Stimulated activated CD4-positive, alpha-beta T cell treated with anti-CD3 and anti-CD28 coated beads, TNF-alpha, amount 100 ng/mL, for 24 hours (primary cell): ENCODE measurements at places on chromosomes 13 and 19.

DNA sequence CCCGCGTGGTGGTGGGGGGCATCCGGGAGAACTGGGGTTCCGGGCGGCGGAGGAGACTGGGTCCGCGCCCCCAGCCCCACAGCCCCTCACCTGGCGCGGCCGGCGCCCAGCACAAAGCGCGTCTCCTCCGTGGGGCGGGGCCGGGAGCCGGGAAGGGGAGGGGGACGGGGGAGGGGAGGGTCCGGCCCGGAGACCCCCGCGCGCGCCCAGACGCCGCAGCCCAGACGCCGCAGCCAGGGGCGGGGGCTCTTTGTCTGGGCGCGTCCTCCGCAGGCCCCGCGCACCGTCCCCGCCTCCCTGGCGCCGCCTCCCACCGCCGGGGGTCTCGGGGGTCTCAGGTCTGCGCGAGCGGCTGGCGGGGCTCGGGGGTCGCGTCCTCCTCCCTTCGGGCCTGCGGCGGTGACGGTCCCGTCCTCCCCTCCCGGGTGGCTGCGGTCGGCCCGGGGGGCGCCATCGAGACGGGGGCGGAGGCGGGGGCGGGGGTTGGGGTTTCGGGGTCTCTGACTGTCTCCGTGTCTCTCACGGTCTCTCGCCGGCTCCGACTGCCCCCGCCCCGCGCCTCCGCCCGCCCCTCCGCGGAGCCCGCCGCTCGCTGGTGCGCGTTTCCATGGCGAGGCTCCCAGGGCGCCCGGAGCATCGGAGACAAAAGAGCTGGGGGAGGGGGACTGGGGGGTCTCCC is at the start of gene PLPPR3:
Gene PLPPR3, minus strand, starts transcription at position 131 of the 679 bp plus-strand sequence. CDS start 396 bp downstream, outside the sequence.
- DNase-seq = no peak

DNA sequence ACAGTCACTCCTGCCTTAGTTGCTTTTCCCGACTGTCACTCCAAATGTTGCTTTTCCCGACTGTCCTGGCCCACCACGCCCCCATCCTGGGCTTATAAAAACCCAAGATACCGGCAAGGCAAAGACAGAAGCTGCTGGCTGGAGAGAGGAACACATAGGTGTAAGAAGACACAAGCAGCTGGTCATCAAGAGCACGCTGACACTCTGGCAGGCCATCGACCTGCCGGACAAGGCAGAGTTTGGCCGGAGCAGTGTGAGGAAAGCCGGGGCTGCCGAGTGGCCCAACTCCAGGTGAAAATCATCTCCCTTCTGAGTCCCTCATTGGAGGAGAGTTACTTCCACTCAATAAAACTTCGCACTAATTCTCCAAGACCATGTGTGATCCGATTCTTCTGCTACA is 349.5 kb downstream of the SLITRK1 start:
- DNase-seq = no peak

- DNase-seq = peak; percentile 33
Measured at GRCh38 chr13:23377983-23378632, 55.4 kb downstream of the SACS start.

- no peak for DNase-seq
Measured at GRCh38 chr19:28836421-28836820, 376.5 kb downstream of the UQCRFS1 start.

GRCh38 chr19:39587496-39587895 is 14.8 kb upstream of the LGALS13 start:
- no peak for DNase-seq

- no peak for DNase-seq
Measured at GRCh38 chr13:97914540-97914939, 38.9 kb upstream of the IPO5 start.

DNA sequence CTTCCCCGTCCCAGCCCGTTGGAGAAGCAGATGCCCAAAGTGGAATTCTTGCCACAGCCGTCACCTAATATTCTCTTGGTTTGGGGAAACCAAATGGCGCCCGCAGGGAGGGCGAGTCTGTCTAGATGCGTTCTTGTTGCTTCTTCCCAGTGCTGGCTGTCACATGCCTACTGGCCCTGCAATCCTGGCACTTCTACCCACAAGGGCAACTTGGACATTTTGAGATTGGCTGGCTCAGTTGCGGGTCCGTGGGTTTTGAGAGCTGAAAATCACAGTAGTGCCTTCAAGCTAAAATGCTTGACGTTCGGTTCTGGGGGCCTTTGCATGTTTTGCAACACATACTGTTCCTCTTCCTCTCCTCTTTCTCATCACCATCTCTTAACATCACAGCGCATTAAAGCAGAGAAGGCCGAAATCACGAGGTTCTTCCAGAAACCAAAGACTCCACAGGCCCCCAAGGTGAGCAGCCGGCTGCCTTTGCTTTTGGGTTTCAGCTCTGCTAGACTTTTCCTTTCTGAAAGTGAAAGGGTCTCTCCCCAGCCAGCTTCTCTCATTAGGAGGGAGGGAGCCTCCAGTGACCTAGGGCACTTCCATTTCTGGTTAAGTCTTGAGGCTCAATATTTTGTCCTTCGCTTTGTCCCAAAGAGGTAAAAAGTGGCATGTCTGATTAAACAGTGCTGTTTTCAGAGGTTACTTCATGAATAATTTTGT is 21.1 kb downstream of the CHAF1A start:
- no peak for DNase-seq

- no peak for DNase-seq
Measured at GRCh38 chr13:51396352-51396751, 56.5 kb downstream of the INTS6 start.

- no peak for DNase-seq
Measured at GRCh38 chr19:47633996-47634395, 25.1 kb downstream of the BICRA start.

DNA sequence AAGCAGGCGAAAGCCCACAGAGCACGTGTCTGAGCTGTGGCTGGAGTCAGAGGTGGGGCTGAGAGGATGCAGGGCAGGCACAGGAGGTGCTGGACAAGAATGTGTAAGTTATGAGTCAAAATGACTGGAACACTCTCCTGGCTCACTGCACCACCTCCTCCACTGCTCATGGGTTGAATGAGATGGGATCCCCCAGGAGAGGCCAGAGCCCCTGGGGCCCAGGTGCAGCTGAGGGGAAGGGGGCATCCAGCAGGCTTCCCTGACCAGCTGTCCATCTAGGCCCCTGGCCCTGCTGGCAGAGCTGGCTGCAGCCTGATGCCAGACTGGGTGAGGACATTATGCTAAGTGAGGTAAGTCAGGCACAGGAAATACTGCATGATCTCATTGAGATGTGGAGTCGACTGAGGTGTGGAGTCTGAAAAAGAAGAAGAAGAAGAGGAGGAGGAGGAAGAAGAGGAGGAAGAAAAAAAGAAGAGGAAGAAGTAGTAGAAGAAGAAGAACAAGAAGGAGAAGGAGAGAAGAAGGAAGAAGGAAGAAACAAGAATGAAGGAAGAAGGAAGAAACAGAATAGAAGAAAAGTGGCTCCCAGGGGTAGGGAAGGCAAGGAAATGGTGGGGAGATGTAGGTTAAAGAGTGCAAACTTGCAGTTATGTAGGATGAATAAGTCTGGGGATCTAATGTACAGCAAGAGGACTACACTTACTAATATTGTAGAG is 747.4 kb downstream of the UQCRFS1 start:
- no peak for DNase-seq
